ENCODE measurements at places on chromosomes 7 and 10. TPM values are rescaled to one million over a fixed set of nuclear protein-coding genes. Genes with fewer than 3 reads are reported as not detected.
A peak's percentile ranks its signal among the peaks of the same experiment; 100 is the strongest.

GRCh38 chr10:66842867-66843266 is 83.0 kb upstream of the LRRTM3 start:
- no peak for DNase-seq

- DNase-seq: no peak
Measured at GRCh38 chr10:62084451-62084850, 183.0 kb downstream of the ARID5B start.

DNA sequence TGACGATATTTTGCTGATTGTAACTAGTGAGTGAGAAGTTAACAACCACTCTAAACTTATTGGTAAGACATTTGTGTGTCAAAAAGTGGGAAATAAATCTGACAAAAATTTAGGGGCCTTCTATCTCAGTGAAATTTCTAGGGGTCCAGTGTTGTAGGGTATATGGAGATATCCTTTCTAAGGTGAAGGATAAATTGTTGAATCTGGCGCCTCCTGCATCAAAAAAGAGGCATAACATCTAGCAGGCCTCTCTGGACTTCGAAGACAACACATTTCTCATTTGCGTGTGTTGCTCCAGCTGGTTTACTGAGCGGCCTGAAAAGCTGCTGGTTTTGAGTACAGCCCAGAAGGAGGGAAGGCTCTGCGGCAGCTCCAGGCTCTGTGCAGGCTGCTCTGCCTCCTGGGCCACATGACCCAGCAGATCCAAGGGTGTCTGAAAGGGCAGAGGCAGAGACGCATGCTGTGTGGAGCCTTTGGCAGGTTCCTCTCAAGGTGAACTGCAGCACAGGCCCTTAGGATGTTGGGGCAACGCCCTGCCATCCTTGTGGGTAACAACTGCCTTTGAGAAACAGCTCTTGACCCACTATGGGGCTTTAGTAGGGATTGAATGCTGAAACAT is 72.4 kb downstream of the LMBR1 start:
- no peak for DNase-seq

- no peak for DNase-seq
Measured at GRCh38 chr10:91006752-91007346, 86.0 kb upstream of the ANKRD1 start.

DNA sequence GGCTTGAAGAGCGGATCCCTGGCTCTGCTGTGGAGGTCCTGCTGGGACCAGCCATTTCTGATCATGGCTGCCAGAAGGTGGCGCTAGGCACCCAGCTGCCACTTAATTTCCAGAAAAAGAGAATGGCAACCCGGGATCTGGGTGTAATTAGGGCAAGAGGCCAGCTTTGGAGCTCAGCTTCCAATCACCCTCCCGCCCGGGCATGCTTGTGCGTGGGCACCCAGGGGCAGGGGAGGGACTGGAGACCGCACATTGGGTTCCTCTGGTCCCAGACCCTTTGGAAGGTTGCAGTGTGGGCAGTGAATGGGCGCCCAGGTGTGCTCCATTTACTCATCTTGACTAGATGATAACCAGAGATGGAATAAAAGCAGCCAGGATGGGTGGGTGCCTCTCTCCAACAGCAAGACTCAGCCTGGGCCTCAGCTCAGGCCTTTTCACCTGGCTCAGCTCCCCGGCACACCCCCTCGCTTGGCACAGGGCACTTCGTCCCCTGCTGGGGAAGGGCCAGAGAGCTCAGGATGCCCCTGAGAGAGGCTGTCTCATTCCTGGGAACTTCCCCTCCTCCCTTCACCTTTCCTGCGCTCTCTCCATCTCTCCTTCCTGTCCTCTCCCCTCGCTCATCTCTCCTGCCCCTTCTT is 14.7 kb downstream of the FAM241B start:
- peak; percentile 21 for DNase-seq

DNA sequence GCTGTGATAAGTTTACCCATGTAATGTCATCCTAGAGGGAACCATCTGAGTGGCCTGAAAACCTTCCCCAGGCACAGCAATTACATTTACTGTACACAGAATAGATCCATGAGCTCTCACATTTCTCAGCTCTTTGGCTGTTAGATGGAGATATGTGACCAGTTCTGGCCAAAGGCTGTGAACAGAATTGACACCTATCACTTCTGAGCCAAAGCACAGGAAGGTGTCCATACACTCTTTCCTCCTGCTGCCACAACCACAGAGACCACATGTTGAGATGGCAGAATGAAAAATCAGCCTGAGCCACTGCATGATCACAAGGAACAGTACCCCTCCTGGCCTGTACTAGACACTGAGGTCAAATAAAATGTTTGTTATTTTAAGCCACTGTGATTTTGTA is 44.3 kb upstream of the ATOH7 start:
- no peak for DNase-seq

Gene CNPY1
- not detected for polyA plus RNA-seq

Gene HOXA13
- polyA plus RNA-seq: 0.01 TPM
